ENCODE measurements at places on chromosomes 7 and 10. TPM values are rescaled to one million over a fixed set of nuclear protein-coding genes. Genes with fewer than 3 reads are reported as not detected.

Gene GNAT3
- total RNA-seq, result not detected

Gene GBX1
- total RNA-seq, result not detected

Gene CHCHD1
- total RNA-seq, result 28.7 TPM

Gene ARHGEF35
- total RNA-seq, result under 0.01 TPM

Gene ALOX5
- total RNA-seq, result not detected

Gene SLC16A9
- not detected for total RNA-seq

Gene AGBL3
- 1.4 TPM for total RNA-seq

Gene GIMAP4
- 389 TPM for total RNA-seq

Gene ACTR3C
- 1.7 TPM for total RNA-seq

Measured in dermis lymphatic vessel endothelial cell (primary cell).